ENCODE measurements at places on chromosomes 3 and 15.

- DNase-seq, result no peak
These were observed 211.0 kb downstream of the GBE1 start for GRCh38 chr3:81550415-81550814.

DNA sequence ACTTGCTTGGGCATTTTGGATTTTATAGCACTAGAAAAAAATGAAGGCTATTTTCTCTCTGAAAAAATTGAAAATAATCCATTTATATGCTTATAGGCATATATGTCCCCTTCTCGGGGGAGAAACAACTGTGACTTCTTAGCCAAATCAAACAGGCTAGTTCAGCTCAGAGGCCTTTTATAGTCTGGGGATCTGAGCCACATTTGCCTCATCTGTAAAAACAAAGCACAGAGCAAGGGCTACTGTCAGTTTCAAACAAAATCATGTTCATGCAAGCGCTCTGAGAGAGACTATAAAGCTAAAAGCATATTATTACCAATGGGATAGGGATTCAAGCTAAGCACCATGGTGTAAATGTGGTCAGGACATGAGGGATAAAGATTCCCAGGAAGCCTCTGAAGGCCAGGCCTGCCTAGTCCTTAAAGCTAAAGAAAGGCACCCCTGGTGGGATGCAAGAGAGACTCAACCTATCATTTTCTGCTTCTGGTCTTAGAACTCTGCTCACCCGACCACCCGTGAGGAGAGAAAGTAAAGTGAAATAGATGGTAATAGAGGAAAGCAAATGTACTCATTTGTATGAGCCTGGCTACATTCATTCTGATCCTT lies 51.0 kb upstream of the IL12A start:
- no peak for DNase-seq

DNA sequence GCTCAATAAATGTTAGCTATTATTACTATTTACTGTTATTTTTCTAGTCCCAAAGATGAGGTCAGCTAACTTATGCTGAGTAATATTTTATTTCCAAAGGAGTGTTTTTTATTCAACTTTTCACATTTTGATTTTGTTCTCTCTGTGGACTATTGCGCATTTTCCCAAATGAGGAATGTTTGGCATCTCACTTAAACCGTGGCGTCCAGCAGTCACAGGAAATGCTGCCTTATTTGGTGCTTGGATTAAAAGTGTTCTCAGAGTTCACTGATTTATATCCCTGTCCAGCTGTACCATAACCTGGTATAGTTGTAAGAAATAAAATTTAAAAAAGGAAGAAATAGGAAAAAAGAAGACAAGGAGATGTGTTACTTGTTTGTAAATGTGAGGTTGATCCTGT lies 166.8 kb downstream of the THSD4 start:
- no peak for DNase-seq

GRCh38 chr3:61966200-61966599 lies 404.8 kb downstream of the PTPRG start:
- no peak for DNase-seq

DNA sequence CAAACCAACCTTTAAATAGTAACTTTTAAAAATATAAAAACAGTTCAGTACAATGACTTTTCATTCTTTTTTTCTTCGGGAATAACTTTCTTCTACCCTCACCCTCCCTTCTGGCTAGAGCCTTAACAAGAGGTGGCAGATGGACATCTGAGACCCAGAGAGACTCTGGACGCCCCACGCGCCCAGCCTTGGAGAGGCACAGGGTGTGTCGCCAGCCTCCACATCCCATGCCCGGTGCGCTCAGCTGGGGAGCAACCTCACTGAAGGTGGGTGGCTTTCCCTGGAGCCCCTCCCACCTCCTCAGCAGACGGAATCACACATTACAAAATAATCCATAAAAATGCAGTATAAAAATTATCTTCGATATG lies 49.5 kb downstream of the TLE3 start:
- DNase-seq, result no peak

DNA sequence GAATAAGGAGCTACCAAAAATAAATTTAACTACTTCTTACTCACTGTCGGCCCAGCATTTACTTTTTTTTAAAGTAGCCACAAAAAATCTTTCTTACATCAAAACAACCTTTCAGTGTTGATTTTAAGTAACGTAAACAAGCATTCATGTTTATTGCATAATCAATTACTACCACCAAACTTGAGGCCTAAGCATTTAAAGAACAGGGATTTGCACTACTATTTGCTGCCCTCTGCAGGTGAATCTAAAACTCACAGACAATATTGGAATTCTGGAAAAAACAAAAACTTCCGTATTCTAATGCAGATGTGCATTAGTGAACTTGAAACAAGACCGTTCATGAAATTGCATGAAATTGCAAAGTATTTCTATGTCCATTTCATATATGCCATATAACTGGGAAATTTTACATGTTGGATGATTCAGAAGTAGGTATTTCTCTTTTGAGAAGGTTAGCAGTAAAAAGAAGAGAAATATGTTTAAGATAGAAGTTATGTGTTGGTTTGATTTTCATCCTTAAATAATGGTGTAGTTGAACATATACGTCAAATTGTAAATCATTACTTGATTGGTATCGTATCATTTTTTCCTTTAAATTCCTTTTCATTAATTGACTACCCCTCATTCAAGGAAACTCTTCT lies 55.6 kb downstream of the CGGBP1 start:
- DNase-seq, result peak; percentile 58

GRCh38 chr3:10299679-10300078 lies 6.9 kb upstream of the GHRL start:
- peak; percentile 62 for DNase-seq

DNA sequence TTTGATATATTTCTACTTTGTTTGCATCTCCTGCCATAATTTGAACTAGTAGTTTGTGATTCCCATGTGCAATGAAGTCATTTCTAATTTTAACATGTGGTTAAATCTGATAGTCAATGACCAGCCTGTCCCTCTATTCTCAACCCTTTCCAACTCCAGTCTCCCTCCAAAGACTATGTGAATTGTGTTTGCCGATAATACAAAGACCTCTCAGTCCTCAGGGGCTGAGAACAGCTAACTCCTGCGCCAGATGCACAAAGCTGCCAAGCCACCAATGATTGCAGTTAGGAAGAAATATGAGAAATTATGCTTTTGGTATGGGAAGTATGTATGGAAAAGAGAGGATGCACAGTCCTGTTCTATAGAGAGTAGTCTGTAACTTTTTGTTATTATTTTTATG lies 54.0 kb downstream of the KCNH8 start:
- DNase-seq, result no peak

DNA sequence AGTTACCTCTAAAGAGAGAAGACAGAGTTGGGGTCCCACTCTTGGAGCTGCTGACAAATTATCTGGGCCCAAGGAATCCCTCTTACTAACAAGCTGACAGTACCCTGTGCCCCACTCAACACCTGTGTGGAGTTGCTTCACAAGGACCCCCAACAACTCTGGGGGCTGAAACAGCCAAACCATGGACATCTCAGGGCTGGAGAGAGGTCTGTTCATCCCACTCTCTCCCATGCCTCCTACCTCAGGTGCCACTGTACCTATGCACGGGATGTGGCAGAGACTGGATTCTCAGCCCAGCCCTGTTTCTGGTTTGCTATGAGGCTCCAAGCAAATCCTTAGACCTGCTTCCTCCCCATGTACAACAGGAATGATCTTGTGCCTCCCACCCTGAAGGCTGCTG lies 101.7 kb downstream of the ETFA start:
- no peak for DNase-seq

All from GM12865 (cell line).